ENCODE measurements at places on chromosomes 6 and 20.

GRCh38 chr6:143112837-143113236 is 52.1 kb downstream of the AIG1 start:
- no peak for DNase-seq

DNA sequence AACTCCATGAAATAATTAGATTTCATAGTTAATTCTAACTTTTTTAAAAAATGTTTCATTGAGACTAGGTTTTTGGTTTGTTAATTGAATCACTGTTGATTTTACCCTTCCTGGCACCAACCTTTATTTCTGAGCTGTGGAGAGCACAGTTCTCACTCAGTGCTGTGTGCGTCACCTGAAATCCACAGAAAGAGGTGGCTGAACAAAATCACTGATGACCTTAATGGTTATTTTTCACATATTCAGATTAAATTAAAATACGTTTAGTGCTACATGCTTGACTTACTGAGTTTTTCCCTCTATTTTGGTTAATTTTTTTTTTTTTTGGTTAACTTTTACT is 89.4 kb downstream of the SLC16A10 start:
- no peak for DNase-seq

DNA sequence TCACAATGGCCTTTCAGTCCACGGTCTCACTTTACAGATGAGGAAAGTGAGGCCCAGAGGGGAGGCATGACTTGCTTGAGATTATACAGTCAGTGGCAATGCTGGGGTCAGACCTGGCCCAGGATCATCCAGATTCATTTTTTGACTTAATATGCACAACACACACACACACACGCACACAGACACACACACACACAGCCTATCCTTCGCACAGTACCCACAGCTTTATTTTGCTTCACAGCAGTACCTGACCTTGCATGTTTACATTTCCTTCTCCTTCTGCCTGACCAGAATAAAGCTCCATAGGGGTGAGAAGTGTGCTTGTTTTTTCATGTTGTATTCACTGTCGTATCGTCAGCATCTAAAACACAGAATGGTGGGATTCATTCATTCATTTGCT is 79.8 kb downstream of the VEGFA start:
- no peak for DNase-seq

- no peak for DNase-seq
Observed at GRCh38 chr20:16808796-16809195, 60.6 kb downstream of the OTOR start.

DNA sequence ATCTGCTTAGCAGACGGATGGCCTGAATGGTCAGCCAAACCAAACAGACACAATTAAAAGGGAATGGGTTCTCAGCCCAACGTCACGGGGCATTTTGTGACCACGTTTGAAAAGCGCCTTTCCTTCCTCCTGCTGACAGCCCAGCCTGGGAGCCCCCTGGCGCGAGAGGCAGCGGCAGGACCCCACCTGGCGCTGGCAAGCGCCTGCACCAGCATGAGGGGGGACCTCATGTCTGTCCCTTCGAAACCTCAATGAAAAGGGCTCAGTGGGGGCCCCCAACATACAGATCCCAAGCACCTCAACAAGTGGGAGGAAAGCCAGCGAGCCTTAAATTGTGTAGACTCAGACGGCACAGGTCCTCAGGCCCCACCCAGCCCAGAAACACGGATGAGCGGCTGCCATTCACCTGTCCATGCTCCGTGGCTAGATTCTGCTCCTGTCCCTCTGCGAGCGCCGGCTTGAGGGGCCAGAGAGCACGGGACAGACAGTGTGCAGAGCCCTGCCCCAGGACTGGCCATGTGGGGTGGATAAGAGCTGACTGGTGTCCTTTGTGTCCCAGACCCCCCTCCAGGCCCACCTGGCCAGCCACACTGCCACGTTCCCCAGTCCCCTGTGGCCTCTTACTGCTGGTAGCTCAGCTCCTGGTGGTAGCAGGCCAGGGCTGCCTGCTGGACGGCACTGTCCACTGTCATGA is 87.6 kb downstream of the NINL start:
- no peak for DNase-seq

DNA sequence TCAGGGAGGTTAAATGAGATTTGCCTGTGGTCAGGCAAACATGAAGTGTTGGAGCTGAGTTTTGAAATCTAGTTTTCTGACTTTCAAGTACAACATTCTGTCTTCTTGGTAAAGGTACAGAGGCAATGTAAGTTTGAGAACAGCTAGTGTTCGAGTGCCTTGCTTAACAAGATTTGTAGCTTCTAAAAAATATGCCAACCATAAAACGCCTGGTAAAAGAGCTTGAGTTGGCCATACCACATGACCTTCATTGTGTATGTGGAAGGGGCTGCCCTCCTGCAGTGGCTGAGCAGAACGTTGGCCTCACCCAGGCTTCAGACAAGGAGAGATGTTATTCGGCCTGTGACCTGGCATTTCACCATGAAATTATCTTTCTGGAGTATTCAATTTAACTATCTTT is 86.5 kb downstream of the MAP7 start:
- no peak for DNase-seq

DNA sequence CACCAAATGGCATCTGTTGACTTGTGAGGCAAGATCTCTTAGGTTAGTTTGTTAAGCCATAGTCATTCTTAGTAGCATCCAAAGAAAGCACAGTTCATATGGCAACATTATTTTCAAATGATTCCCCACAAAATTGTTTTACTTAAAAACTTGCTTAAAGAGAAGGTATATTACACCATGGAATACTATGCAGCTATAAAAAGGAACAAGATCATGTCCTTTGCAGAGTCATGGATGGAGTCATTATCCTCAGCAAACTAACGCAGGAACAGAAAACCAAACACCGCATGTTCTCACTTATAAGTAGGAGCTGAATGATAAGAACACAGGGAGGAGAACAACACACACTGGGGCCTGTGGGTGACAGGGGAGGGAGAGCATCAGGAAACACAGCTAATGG is 10.9 kb upstream of the DSE start:
- no peak for DNase-seq

DNA sequence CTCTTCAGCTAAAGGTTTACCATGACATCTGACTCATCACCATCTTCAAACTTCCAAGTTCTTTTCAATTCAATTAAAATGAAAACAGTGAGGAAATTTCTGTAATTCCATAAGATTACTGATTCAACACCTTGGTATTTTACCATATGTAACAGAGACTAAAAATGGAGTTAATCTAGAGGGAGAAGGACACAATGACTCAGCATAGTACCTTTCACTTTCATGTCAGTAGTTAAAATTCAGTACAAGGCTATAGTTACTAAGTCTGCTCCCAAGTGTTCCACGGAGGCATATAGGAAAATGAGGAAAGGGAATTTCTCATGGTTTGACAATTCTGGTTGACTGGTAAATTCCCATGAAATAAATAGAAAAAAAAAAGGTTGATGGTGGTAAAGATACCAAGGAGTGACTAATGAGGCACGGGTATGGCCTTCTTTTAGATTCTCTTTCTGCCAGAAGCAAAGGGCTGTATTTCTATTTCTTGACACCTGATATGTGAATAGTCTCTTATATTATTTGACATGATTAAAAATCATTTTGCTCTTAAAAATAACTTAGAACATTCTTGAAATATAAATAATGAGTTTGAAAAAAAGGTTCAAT is 526.7 kb upstream of the ADGRB3 start:
- DNase-seq: no peak

Measured in SJSA1 (cell line).